ENCODE measurements at places on chromosomes 3 and 15.

GRCh38 chr15:25804451-25804850, 58.7 kb downstream of the ATP10A start:
- no peak for DNase-seq

DNA sequence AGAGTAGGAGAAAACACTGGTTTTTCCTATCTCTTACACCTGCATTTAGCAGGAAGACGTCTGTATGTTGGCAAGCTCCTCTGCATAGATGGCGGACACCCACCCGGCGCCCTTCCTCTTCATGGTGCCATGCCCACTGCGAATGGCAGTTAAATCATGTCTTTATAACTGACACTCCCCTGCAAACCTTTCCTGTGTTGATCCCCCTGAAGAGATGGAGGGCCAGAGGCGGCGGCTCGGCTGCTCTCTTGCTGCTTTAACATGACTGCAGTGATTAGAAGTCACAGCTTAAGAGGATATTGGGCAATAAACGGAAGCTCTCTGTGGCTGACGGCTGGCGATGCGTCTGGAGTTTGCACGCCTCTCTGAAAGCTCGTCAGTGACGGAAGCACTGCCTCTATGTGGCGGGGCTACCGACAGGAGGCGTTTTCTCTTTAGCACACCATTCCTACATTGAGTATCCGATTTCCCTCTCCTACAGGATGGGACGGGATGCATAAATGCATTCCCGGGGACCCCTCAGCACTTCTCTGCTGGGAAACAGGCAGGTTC, 25.5 kb upstream of the SNRPA1 start:
- peak; percentile 50 for DNase-seq

- no peak for DNase-seq
Observed at GRCh38 chr3:52809662-52810377, 15.2 kb downstream of the ITIH3 start.

DNA sequence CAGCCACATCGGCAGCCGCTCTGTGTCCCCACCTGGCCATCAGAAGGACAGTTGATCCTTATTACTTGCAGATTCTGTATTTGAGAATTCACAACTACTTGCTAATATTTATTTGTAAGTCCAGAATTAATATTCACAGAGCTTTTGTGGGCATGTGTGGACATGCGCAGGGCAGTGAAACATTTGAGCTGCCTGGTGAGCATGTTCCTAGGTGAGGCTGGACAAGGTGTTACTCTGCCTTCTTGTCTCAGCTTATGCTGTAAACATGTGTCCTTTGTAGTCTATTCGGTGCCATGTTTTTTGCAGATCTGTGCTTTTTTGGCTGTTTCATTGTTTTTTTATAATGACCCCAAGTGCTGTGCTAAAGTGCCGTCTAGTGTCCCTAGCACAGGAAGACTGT, 15.6 kb downstream of the FAH start:
- DNase-seq, result no peak

DNA sequence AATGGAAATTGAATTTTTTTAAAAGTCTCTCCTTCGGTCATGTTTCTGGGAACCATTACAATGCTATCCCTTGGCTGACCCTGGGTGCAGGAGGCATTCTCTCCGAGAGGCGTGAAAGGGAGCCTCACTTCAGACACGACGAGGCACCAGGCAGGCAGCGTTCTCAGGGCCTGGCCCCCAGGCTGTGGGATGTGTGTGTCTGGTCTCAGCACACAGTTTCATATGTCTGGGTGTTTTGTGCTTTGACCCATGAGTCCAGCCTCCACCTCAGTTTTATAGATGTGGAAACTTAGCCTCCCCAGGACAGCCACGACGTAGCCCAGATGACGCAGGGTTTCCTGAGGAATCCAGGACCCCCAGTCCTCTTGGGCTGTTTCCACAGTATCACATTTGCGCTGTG, 34.0 kb downstream of the FGD5 start:
- no peak for DNase-seq

GRCh38 chr3:74217467-74217866, 397.0 kb downstream of the CNTN3 start:
- DNase-seq, result no peak

GRCh38 chr15:90774731-90775514, 57.8 kb downstream of the BLM start:
- DNase-seq, result no peak

DNA sequence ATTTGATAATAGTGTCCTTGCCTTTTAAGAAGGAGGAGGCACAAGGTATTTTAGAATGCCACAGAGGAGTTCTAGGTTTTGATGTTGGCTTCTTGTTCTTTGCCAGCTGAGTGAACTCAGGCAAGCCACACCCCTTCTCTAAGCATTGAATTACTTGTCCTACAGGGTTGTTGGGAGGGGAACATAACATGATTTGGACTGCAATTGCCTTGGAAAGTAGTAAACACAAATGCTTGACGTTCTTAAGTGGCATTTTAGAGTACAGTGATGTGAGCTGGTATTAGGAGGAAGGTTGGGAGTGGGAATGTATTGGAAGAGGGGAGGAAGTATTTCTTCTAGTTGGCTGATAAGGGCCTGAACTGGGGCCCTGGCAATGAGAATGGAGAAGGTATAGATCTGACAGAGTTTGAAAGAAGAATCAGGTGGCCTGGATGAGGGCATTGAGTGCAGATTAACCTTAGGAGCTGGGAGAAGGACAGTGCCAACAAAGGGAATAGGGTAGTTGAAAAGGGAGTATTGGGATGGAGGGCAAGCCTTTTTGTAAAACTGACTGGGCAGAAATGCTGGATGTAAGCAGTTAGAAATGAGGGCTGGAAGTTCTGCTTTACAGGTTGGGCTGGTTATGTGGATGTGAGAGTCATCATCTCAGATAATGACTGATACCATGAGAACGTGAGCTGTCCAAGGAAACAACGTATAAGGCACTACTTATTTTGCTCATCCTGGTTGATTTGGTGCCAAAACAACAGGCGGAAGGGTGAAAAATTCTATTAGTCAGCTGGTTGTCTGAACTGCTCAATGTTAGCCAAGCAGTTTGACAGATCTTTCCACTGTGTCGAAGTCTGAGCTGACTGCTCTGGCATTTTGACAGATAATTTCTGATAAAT, 16.7 kb downstream of the KAT2B start:
- DNase-seq, result peak; percentile 21

DNA sequence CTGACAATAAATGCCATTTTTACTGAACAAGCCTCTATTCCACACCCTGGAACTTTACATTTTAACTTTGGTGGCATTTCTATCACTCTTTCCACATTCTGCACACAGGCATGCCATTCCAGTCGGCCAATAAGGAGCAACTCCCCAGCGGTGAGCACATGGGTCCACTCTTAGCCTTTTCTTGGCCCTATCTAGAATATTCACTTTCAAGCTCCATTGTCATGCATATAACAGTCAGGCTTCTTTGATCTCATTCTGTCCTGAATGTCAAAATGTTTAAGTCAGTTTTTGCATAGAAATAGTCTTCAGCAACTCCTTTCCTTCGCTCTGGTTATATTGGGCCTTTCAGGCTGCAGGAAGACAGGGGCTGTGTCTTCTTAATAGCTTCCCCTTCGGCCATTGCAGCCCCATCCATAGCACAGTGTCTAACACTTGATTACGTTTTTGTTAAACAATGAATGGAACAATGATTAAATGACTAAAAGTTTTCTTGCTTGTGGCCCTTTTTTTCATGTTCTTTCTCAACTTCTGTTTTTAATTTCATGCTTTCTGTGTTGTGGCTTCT, 427.3 kb downstream of the MFSD1 start:
- DNase-seq, result no peak

DNA sequence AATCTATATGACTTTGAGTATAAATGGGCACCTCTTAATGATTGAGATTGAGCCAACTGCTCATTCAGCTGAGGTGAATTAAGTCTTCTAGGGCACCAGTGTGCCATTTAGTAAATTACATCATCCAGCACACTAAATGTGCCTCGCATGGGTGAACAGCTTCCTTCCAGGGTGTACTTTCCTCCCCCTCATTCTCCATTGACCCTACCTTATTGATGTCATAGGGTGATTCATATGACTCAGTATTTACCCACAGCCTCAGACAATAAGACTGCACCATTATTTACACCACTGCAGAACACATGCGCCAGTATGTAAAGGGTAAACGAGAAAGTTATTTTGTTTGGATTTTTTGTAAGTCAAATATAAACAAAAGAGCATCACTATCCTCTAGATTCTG, 185.2 kb upstream of the ARL6 start:
- no peak for DNase-seq

DNA sequence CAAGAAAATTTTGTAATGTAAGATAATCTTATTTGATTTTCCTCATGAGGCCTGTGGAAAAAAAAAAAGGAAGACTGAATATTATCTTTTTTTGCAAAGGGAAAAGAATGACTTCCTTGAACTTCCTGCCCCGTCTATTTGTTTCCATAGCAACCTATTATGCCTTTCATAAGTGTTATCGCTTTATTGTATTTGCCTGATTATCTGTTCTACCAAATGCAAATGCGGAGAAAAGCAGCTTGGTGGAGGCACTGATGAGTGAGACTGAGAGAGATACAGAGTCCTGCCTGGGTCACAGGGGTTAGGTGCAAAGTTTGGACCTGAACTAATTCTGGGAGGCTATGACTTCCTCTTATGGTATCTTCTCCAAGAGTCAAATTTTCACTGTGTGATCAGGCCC, 334.0 kb upstream of the KCNMB2 start:
- DNase-seq, result no peak

DNA sequence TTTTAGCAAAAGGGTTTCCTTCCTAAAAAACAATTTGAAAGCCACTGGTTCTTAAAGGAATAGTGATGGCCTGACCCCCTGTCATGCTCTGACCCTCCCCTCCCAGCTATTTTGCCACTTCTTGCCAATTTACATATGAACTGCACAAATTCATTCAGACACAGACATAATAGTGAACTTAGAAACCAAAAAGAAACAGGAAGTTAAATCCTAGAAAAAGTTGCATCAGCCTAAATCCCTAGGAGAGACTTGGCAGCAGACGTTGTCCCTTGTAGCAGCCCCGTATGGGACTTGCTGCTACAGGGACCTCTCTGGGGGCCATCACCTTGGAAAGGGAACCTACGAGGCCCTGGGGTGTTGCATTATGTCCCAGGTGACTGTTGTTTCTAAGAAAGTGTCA, 14.3 kb upstream of the PDE8A start:
- no peak for DNase-seq

- no peak for DNase-seq
Observed at GRCh38 chr3:99323940-99324339, 314.5 kb upstream of the COL8A1 start.

DNA sequence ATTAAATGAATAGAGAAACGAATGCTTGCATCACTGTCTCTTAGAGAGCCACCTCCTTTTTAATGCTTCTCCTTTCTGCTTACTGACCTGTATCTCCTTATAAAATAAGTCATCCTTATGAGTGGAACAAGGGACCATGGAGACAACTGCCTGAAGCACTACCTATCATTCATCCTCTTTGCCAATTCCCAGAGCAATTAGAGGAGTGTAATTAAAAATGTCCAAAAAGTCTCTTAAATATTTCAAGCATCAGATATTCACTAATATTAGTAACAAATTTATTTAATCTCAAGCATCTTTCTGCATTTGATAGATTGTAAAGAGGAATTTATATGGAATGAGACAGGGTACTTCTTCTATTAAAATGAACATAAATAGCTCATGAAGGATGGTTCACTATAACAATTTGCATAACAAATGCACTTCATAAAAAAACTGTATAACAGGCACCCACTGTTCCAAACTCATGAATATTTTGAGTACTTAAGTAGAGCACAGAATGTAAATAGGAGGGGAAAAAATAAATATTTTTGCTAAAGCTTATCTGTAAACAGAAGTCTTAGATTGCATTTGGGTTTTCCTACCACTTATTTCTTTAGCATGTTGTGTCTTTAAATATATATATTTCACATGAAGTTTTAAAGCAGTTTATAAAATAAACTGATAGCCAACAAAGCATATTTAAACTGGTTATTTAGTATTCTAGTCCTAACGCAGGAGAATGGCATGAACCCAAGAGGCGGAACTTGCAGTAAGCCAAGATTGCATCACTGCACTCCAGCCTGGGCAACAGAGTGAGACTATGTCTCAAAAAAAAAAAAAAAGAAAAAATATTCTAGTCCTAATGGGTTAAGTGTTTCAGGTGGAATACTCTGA, 269.3 kb downstream of the TBL1XR1 start:
- no peak for DNase-seq

DNA sequence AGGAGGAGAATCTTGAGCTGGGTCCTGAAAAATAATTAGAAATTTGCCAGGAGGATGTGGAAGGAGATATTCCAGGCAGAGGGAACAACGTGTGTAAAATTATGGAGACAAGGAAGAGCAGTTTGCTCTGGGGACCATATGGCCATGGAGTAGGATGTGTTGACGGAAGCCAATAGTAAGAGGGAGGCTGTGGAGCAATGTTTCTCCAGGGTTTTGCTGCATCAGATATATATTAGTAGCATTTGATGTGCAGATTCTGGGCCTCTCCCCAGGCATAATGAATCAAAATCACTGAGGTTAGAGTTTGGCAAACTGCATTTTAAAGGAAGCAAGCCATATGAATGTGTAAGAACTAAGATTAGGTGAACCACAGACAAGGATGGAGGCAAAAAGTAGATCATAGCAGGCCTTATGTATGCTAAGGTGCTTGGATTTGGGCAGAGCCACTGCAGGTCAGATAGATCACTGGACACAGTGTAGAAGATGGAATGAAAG, 192.9 kb upstream of the IL12A start:
- DNase-seq, result no peak

DNA sequence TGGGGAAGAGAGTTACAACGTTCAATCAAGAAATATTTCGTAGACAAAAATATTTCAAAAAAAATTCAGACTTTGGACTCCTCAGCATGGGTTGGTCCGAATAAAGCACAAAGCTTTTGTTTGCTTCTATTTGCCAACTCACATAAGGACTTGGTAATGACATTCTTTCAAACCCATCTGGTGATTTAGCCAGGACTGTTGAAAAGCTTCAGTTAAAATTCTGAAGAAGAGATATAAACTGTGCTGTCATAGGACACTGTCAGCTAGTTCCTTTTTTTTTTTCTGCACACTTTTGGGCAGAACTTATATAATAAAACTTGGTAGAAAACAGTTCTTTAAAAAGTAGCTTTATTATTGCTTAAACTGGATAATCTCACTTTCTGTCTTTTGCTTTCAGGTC, 660.8 kb upstream of the SGO1 start:
- no peak for DNase-seq

DNA sequence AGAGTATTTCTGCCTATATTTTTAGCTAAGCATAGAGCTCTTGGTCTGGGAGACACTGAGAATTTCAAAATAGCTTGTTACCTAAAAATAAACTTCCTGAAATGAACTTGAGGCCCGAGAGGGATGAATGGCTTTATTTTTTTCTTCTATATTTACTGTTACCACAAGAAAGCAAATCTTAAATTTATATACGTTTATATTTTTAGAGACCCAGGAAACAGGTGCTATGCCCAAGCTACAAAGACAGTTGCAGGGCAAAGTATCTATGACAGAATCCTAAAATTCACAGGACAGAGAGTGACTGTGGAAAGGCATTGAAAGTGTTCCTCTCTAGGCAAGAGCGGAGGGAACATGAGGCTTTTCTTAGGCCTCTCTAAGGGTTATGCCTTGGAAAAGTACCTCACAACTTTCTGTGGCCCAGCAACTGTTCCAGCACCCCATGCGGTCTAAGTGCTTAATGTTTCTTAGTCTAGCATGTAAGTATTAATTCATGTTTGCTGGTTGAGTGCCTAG, 36.5 kb downstream of the TGFBR2 start:
- no peak for DNase-seq

Measured in stimulated activated CD8-positive, alpha-beta memory T cell treated with anti-CD3 and anti-CD28 coated beads, Interleukin-15, amount 100 ng/mL, for 48 hours (primary cell).